ENCODE measurements at places on chromosomes 5 and 9. TPM values are rescaled to one million over a fixed set of nuclear protein-coding genes. Genes with fewer than 3 reads are reported as not detected.

GLIPR2 gene
- total RNA-seq, result 8.3 TPM

TIMD4 gene
- 0.85 TPM for total RNA-seq

TEX48 gene
- not detected for total RNA-seq

DBH gene
- not detected for total RNA-seq

PCDHGB4 gene
- total RNA-seq, result 0.81 TPM

PLPP7 gene
- total RNA-seq, result not detected

NR2F1-AS1 gene
- total RNA-seq, result 2.7 TPM

NIM1K gene
- 0.21 TPM for total RNA-seq

CKMT2 gene
- total RNA-seq, result not detected

ORM2 gene
- total RNA-seq, result not detected

FOXD1 gene
- 19.4 TPM for total RNA-seq

G3BP1 gene
- 122 TPM for total RNA-seq

EGFLAM gene
- 0.39 TPM for total RNA-seq

All from A549 treated with AZD2906 at 1 μM for 4 hours (cell line).